ENCODE measurements at places on chromosomes 7 and 10.
A peak's percentile ranks its signal among the peaks of the same experiment; 100 is the strongest.

DNA sequence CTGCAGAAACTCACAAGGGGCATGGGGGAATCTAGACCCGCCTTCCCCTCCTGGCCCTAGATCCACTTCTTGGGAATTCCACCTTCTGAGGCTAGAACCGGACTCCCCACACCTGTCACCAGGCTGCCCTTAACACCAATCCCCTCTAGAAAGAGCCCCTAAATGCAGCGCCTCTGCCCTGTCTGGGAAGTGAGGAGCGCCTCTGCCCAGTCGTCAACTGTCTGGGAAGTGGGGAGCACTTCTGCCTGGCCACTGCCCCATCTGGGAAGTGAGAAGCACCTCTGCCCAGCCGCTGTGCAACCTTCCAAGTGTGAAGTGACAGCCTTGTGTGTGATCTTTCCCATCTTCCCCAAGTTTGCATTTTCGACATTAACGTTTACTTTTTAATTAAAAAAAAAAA, 8.8 kb downstream of the RCC1L start:
- DNase-seq = no peak

- no peak for DNase-seq
These were observed 29.4 kb upstream of the ADCYAP1R1 start for GRCh38 chr7:31022726-31023125.

GRCh38 chr10:110153396-110153795, 54.0 kb upstream of the MXI1 start:
- DNase-seq = no peak

DNA sequence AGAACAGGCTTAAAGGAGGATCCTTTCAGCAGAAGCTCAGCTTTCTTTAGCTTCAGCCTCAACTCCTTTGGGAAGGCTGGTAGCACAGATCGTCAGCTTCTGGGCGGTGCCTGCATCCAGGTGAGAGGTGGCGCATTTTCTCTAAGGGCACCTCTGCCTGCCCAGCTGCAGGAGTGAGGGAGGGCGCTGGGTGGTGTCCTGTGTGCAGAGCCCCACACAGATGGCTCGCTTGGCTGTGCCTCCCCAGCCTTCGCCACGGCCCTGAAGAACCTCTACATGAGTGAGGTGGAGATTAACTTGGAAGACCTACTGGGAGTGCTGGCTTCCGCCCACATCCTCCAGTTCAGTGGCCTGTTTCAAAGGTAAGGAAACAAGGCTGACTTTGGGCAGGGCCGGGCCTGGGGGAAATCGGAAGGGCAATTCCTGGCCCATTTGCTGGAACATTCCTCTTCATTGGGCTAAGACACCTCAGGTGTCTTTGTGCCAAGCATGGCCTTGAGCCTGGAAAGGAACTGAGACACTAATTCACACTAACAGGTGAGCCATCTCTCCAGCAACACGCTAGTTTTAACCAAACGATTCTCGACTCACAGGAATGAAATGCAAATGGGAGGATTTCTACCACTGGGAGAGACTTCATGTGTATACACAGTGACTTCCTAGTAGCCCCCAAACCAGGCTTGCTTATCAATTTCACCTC, 19.9 kb downstream of the BTBD16 start:
- DNase-seq = no peak

- DNase-seq = peak; percentile 26
These were observed 115.2 kb downstream of the RNLS start for GRCh38 chr10:88467835-88468485.

GRCh38 chr10:112562122-112562521, 115.1 kb downstream of the VTI1A start:
- no peak for DNase-seq

- no peak for DNase-seq
These were observed 338.3 kb upstream of the TEX47 start for GRCh38 chr7:89133819-89134218.

DNA sequence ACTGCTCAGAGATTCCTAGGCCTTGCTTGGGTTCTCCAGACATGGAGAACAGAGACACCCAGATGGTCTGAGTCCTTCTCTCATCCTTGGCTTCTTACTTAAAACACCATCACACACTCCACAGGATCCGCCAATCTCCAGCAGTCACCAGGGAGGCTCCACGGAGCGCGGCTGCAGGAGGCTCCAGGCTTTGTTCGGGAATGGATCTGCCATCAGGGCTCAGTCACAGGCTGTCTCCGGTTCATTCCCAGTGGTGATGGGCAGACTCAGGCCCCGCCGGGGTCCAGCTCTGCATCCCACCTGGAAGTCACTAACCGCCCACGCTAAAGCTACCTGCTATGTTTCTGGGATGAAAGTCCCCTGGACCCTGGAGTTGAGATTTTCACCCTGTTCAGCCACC, 312.9 kb downstream of the TCERG1L start:
- DNase-seq = no peak

- DNase-seq = peak; percentile 50
These were observed 27.8 kb downstream of the TMEM236 start for GRCh38 chr10:17779784-17780183.

DNA sequence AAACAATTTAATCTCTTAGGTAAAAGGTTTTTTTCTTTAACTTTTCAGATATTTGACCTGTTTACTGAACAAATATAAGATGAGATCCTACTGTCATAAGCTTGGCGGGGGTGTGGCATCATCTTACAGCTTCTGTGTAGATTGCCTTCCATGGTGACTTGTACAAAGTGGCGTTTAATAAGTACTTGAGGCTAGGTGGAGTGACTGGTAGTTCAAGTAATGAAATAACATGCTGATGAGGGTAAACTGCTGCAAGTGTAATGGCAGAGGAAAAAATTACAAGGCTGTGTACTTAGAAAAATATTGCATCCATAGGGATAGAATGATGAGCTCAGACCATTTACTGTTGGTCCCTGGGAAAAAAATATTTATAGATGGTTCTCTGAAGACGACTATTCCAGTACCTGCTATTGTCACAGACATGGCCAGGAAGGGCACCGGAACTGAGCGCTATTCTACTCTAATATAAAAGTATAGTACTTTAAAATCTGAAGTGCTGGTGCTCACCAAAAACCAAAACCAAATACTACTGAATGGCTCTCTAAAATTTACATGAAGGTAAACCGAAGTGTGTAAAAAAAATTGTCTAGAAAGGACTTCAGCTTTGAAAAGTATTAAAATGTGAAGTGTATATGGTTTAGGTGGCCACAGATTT, 42.4 kb downstream of the DNAH11 start:
- DNase-seq = no peak

DNA sequence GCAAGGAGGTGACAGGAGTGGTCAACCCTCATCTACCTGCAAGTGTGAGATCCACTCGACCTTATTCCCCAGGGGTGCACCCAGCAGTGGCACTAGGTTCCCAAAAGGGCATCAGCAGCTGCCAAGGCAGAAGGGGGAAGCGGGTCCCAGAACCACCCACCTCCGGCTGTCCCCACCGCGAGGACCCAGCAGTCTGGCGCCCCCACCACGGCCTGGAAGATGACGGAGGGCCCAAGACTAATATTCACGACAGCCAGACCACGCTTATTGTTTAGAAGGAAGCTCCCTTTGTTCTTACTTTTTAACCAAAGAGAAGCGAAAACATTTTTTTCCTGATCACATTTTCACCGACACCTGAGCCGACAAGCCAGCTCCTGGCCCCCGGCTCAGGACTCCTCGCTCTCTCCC, 3.6 kb upstream of the EVX1 start:
- no peak for DNase-seq

- DNase-seq = no peak
These were observed 297.6 kb downstream of the LHFPL3 start for GRCh38 chr7:104625956-104626355.

GRCh38 chr7:126845331-126845730, 407.4 kb downstream of the GRM8 start:
- DNase-seq = no peak

DNA sequence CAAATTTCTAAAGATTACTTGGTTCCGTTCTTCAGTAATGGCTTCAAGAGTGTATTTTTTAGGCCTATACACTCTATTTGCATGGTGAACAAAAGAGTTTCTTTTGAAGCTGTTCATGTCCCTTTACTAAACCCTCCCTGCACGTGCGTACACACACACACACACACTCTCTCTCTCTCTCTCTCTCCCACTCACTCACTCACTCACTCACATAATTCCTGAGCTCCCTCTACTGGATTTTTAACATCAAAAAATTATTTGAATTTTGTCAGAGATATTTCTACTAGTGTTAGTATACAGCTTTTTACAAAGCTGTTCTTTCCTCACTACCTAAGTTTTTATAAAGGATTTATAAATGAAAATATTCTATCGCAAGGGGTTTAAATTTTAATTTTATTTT, 85.9 kb downstream of the UBE3C start:
- DNase-seq = peak; percentile 46

DNA sequence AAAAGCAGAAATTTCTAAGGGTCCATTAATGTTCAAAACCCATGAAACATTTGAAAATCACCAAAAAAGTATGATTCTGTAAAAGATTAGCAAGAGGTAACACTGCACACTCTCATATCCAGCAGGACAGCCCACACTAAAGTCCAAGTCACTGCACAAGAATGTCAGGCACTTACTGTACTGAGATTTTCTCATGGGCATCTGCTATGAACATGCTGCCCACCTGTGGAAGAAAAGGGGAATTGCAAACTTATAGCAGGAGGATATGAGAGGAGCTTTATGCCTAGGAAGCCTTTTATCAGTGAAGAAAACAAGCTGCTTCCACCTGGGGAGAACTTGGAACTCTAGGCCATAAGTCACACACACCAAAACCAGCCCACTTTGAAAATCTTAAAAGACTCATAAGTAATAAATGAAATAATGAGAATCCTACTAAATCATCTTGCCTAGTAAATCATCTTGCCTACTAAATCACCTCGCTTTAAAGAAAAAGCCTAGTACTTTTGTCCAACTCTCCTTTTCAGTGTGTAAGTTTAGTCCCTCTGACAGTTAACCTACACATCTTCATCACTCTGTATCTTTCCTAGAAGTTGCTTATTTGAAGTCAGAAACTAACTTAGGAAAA, 46.1 kb downstream of the ARMH3 start:
- DNase-seq = peak; percentile 95

DNA sequence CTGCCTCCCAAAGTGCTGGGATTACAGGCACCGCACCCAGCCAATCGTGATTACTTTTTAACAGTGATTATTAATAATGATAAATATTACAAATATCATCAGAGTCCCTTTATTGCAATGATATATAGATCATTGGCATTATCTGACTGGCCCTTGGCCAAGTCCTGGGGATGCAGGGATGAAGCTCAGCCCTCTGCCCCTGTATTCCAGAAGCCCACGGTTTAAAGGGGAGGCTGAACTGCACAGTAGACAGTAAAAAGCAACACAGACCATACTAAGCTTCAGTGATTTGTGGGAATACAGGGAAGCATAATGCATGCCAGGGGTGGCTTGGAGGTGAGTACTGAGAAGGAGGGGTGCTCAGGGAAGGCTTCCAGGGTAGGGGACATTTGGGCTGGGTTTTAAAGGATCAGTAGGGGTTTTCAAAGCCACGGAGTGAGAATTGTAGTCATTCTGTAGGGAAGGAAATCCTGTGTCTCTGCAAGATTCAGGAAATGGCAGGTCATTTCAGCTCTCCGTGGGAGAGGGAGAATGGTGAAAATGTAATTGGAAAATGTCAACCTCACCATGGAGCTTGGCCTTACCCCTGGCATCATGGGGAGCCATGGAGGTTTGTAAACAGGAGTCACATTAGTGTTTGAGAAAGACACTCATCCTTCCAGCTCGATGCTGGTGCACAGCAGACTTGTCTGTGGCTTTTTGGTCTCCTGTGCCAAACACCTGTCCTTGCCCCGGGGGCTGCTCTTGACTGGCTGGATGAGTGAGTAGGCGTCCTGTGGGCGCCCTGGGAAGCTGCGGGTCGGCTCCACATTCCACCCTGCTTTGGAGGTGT, 8.8 kb downstream of the ADAMTS14 start:
- no peak for DNase-seq

GRCh38 chr10:62671104-62671503, 133.4 kb upstream of the ADO start:
- no peak for DNase-seq

- no peak for DNase-seq
These were observed 71.1 kb upstream of the GLCCI1 start for GRCh38 chr7:7897509-7897908.

DNA sequence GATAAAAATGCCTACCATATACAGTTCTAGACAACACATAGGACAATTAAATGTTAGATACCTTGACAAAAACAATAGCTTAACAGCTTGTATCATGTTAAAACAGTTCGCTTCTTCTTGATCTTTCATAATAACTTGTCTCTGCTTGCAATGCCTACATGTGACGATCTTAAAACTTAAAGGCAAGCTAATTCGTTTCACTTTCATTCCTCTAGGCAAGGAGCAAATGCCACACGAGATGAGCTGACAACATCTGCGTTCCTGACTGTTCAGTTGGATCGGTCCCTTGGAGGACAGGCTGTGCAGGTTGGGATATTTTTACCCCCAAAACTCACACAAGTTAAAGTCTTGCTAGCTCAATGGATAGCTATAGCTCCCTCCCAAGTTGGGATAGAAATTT, 51.6 kb upstream of the ARL4A start:
- DNase-seq = no peak

Measured in cardiac fibroblast (primary cell).